ENCODE measurements at places on chromosomes 2 and 18. TPM values are rescaled to one million over a fixed set of nuclear protein-coding genes. Genes with fewer than 3 reads are reported as not detected.

RGPD4 gene
- total RNA-seq, result not detected

ALPP gene
- not detected for total RNA-seq

LOXHD1 gene
- 4.0 TPM for total RNA-seq

NBAS gene
- 57.7 TPM for total RNA-seq

XDH gene
- total RNA-seq, result 0.48 TPM

SLC9A4 gene
- total RNA-seq, result not detected

VWA3B gene
- total RNA-seq, result not detected

LRRTM1 gene
- 1.3 TPM for total RNA-seq

PLCL1 gene
- 10.4 TPM for total RNA-seq

DRC1 gene
- total RNA-seq, result not detected

PDIA6 gene
- total RNA-seq, result 86.9 TPM

AMER3 gene
- total RNA-seq, result not detected

L3MBTL4 gene
- total RNA-seq, result 14.8 TPM

DPYSL5 gene
- not detected for total RNA-seq

TTN gene
- 13.2 TPM for total RNA-seq

PXDN gene
- 81.2 TPM for total RNA-seq

GAREM2 gene
- 3.3 TPM for total RNA-seq

C2orf78 gene
- not detected for total RNA-seq

ACKR3 gene
- 76.3 TPM for total RNA-seq

GATA6 gene
- 31.2 TPM for total RNA-seq

PRKRA gene
- 63.4 TPM for total RNA-seq

LIMS4 gene
- 2.6 TPM for total RNA-seq

SMPD4 gene
- 36.6 TPM for total RNA-seq

All from omental fat pad (tissue), 4 donors.